T47D (cell line): ENCODE measurements at places on chromosomes 2 and 18.

DNA sequence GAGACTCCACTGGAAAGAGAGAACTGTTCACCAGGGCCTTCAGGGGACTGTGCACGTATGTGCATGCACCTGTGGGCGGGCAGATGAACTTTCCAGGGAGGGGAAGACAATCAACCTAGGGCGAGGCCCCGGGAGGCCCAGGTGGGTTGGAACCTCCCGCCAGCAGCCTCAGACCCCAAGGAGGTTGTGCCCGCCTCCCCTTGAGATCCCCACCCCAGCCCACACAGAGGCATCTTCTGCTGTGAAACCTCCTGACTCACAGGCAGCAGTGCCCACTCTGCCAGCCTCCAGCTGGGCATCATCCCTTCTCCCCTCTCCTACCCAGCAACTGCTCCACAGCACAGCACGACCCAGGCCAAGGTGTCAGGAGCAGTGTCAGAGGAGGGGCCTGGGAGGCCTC is 54.4 kb downstream of the FAM178B start:
- DNase-seq, result no peak

DNA sequence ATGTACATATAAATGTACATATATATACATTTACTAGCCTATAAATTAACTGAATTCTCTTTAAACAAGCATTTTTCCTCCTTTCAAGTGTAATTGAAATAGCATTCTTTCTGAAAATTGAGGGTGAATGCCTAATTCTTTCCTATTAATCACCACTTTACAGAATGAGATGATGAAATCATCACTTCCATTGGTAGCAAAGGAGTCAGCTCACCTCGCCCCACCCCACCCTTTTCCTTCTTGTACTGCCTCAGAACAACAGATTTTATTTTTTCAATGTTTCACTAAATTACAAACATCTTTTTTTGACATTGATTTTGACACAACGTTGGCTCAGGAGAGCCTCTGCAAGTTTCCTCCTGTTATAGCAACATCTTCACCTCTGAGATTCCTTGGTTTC is 181.9 kb upstream of the CDH7 start:
- DNase-seq, result no peak

GRCh38 chr18:36695806-36696205 is 133.0 kb downstream of the TPGS2 start:
- DNase-seq, result no peak

DNA sequence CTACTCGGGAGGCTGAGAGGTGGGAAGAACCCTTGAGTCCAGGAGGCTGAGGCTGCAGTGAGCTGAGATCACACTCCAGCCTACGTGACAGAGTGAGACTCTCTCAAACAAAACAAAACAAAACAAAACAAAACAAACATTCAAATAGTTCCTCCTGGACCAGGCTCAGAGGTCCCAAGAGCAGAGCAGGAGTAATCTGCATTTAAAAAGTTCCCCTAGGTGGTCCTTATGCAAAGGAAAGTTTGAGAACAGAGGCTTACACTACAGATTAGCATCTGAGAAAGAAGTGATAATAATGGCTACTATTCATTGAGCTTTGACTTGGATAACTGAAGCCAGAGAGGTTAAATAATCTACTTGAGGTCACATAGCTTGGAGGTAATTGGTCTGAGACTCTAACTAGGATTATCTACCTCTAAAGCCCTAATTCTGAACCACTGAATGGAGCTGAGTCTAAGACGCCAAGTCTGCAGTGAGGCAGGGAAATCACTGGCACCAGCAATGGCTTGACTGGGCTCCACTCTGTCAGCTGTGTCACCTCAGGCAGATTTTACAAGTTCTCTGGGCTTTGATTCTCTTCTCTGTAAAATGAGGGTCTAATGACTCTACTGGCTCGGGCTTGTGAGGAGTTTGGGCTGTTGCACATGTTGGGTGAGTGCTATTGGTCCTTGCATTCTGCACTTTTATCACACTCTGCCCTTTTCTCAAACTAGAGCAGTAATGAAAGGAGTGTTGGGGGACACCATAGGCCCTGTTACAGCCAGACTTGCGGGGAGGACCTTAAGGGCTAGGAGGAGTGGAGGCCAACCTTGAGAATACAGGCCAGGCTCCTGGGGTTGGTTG is 29.2 kb upstream of the DLX2 start:
- no peak for DNase-seq

- DNase-seq, result no peak
These were observed 155.0 kb downstream of the EIPR1 start for GRCh38 chr2:3222636-3223035.
